ENCODE measurements at places on chromosomes 11 and 22.

- no peak for DNase-seq
Observed at GRCh38 chr11:96841792-96842191, 452.0 kb downstream of the JRKL start.

GRCh38 chr11:9516113-9516512 lies 55.3 kb downstream of the ZNF143 start:
- no peak for DNase-seq

GRCh38 chr11:10998674-10999073 lies 140.8 kb upstream of the ZBED5 start:
- DNase-seq = no peak

DNA sequence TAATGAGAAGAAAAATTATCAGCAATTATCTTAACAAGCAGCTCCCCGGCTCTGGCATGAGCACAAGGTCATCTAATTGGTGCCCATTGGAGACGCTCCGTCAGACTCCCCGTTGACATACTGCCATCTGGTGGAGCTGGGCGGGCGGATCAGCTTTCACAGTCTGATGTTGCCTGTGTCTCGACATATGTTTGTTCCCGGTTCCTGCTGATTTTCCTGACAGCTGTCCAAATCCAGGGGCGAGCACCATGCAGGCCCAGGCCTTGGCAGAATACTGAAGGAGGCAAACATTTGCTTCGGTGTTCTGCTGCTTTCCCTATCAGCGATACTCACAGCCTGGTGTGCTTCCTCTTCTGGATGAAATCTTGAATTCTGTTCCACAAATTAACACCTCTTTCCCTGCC lies 43.8 kb upstream of the BARX2 start:
- DNase-seq = peak; percentile 44

DNA sequence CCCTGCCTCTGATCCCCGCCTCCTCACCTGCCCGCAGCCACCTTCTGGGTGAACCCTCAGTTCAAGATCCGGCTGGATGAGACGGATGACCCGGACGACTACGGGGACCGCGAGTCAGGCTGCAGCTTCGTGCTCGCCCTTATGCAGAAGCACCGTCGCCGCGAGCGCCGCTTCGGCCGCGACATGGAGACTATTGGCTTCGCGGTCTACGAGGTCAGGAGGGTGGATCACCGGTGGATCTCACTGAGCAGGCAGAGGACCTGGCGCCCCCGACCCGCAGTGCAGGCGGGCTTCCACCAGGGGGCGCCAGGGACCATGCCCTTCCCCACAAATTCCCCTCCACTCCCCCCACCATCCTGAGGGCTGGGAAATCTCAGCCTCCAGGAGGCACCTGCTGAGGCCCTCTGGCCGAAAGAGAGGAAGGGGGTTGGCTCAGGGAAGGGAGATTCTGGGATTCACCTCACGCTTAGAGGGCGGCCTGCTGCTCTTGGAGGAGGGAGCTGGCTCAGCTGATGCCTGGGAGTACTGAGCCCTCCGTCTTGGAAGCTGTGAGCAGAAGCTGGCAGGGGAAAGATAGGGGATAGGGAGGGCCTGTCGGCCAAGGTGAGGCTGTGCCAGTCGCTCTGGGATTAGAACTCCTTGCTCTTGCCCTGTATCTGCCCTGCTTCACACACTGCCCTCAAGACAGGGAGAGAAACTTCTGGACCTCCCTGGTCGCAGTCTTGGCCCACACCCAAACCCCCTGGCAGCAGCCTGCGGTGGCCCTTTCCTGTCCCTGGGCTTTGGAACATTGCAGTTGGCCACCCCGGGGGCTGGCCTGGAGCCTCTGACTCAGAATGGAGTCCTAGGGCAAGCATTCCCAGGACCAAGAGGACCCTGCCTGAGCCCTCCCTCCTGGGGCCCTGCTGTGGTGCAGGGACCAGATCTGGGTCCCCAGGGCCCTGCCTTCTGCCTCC lies 23.2 kb downstream of the CAPN1 start:
- no peak for DNase-seq

DNA sequence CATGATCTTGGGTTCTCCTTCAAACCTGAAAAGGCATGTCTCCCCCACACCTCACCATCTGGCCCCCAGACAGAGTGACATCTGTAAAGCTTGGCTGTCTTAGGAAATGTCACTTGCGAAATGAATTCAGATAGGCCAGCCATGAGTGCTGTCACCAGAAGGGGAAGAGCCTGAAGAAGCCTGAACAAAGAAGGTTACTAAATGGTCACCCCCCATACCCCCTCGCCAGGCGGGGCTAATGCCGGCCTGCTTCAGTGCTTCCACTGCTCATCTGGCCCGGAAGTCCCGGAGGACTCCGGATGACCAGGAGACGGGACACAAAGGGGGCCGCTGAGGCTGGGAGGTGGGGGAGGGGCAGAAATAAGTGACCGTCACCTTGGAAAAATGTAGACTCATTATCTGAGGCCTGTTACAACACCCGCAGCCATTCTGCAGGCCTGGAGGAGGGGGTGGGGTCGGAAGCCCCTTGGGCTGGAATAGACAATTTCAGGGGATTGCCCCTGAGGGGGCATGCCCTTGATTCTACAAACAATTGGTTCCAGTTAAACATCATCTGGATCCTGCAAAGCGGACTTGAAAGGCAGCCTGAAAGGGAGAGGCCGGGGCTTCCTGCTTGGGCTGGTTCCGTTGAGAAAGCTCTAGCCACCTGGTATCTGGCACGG lies 43.2 kb downstream of the NAT10 start:
- DNase-seq = no peak

DNA sequence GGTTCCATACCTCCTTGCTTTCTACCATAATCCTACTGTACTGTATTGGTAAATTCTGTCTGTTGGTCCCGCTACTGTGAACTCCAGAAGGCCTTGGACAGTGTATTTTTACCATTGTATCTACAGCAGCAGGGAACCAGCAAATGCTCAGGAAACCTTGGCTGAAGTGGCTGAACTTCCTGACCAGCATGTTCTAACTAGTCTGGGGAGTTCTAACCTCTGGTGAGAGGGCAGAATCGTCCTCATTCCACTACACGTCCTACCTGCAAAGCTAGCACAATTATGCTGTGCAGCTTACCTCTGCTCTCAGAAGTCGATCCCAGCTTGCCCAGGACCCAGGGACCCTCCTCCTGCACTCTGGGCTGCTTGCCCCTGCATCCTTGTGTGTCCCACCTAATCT lies 283.1 kb downstream of the TENM4 start:
- no peak for DNase-seq
